ENCODE measurements at places on chromosomes 13 and 19. TPM values are rescaled to one million over a fixed set of nuclear protein-coding genes. Genes with fewer than 3 reads are reported as not detected.

TEKTIP1 gene
- total RNA-seq: not detected

- no peak for DNase-seq
- H3K36me3 ChIP-seq: no peaks in the 10 kb centered on the region
- H3K27ac ChIP-seq: no peak overlapping the region
- no peaks in the 10 kb centered on the region for H3K4me1 ChIP-seq
- peaks cover 15% of the 10 kb centered on the region for H3K27me3 ChIP-seq
- no peak overlapping the region for H3K4me3 ChIP-seq
Measured at GRCh38 chr13:27510082-27510481, 59.7 kb upstream of the MTIF3 start.

- H3K27me3 ChIP-seq: no peaks in the 10 kb centered on the region
- H3K4me1 ChIP-seq: no peaks in the 10 kb centered on the region
- H3K36me3 ChIP-seq: no peaks in the 10 kb centered on the region
- no peak for DNase-seq
- no peak overlapping the region for H3K4me3 ChIP-seq
- no peak overlapping the region for H3K27ac ChIP-seq
Measured at GRCh38 chr19:17524651-17525050, 13.2 kb downstream of the PGLS start.

C3 gene
- total RNA-seq: 13.3 TPM

APLP1 gene
- total RNA-seq: 21.1 TPM

ZNF85 gene
- total RNA-seq: 8.2 TPM

ZNF561 gene
- 20.1 TPM for total RNA-seq

GRCh38 chr19:16247353-16248182 is 49.9 kb downstream of the AP1M1 start:
- peak; percentile 87 for DNase-seq
- H3K27ac ChIP-seq: no peak overlapping the region
- no peaks in the 10 kb centered on the region for H3K27me3 ChIP-seq
- H3K4me3 ChIP-seq: no peak overlapping the region
- H3K36me3 ChIP-seq: no peaks in the 10 kb centered on the region
